ENCODE measurements at places on chromosomes 4 and X. TPM values are rescaled to one million over a fixed set of nuclear protein-coding genes. Genes with fewer than 3 reads are reported as not detected.

GRCh38 chr4:25859429-25860148, 3.2 kb downstream of the SEL1L3 start:
- no peak for DNase-seq

- no peak for DNase-seq
Observed at GRCh38 chr4:145890689-145891088, 47.9 kb downstream of the ZNF827 start.

GRCh38 chr4:74374561-74375327, 9.8 kb downstream of the EREG start:
- DNase-seq: peak; percentile 39

GRCh38 chr4:150033901-150034300, 44.3 kb upstream of the DCLK2 start:
- no peak for DNase-seq

GRCh38 chr4:648579-649292, 23.4 kb downstream of the PDE6B start:
- no peak for DNase-seq

DNA sequence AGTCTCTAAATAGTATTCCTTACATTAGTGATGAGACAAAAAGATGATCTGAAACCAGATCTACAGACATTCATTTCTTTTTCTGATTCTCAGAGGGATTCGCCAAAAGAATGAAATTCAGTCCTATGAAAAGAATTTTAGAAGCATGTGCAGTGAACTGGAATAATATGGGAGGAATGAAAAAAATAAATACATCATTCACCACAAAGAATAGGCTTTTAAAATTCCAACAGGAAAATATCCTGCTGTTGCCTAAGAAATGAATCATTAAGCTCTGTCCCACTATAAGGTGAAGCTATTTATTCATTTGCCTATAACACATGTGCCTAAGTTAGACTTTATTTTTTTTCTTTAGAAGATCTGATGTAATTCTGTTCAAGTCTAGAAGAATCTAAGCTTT, 165.9 kb downstream of the IL15 start:
- DNase-seq: no peak

DNA sequence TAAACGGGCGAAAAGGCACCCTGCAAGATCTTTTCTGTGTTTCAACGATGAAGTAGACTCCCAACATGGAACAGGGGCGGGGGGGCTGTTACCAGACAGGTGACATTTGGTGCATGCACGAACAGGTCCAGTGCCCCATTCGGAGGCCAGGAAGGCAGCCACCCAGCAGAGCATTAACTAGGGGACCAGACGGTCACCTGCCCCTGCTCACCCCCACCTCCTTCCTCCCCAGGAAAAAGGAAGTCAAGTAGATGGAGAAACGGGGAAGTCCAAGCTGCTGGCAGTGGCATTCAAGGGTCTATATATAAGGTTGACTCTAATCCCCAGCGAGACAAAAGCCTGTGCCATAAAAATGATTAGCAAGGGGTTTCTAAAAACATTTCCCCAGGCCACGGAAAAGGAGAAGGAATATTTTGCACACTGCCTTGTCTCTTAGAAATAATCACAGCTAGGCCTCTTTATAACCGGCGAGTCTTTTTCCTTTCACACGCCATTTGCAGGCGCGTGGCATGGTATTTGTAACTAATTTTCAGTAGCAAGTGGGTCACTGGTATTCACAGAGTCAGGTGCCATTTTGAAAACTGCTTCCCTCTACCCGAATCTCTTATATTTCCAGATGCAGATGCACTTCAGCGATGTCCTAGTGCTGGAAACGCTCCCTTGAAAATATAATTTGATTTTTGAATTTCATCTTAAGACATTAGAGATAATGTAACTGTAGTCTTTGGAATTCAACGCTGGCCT, 1.2 kb upstream of the TMSB4X start:
- no peak for DNase-seq

DNA sequence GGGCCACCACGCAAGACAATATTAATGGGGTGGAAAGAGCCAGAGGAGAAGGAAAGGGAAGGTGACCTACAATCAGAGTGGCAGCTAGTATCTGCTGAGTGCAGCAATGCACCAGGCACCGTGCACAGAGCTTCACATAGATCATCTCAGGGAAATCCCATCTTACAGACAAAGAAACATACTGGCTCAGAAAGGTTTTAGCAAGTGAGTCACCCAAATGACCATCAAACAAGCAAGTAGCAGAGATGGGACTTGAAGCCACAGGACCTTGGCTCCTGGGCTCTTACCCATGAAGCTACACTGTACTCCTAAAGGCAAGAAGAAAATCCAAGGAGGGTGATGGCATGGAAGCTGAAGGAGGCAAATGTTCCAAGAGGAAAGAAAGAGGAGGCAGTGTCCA, 6.8 kb downstream of the ANXA5 start:
- peak; percentile 67 for DNase-seq

- no peak for DNase-seq
Observed at GRCh38 chr4:172554588-172554987, 614.0 kb upstream of the GALNT7 start.

- no peak for DNase-seq
Observed at GRCh38 chr4:105206214-105206613, 59.5 kb downstream of the TET2 start.

DNA sequence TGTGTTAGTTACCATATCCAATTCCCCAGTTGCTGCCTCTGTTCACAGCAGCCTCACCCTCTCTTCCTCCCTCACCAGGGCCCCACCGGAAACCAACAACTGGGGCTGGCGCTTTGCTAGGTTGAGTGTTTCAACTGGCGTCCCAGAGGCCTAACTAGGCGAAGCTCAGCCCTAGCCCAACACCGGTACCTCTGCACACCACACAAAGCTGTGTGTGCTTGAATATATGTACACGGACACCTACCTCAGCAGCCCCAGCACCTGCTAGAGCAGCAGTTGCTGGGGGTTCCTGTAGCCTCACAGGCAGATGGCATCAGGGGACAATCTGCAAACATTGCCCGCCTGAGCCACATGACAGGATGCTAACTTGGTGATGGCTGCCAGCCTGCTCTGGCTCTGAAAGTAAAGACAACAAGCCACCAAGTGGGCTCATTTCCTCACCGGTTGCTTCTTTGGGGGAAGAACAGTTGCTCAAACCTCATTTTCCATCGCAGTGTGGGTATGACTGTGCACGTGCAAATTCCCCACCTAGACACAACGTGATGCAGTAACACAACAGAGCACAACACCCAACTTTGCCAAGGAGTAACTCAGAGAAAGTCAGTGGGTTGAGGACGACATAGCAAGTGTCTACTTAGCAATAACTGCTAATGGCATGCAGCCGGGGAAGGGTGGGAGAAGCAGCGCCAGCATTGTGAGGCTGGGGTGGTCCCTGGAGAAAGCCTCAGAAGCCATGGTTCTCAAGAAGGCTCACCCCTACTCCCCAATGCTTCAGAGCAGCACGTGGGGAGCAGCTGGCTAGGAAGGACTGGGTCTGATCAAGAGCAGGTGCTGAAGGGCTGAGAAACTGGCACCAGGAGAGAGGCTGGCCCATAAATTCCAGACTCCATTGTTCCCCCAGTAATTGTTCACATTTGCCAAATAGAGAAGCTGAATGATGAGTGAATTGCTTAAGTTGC, 139.5 kb downstream of the SH3KBP1 start:
- DNase-seq: no peak

GRCh38 chr4:112526061-112526460, 10.1 kb upstream of the NEUROG2 start:
- DNase-seq: peak; percentile 56

DNA sequence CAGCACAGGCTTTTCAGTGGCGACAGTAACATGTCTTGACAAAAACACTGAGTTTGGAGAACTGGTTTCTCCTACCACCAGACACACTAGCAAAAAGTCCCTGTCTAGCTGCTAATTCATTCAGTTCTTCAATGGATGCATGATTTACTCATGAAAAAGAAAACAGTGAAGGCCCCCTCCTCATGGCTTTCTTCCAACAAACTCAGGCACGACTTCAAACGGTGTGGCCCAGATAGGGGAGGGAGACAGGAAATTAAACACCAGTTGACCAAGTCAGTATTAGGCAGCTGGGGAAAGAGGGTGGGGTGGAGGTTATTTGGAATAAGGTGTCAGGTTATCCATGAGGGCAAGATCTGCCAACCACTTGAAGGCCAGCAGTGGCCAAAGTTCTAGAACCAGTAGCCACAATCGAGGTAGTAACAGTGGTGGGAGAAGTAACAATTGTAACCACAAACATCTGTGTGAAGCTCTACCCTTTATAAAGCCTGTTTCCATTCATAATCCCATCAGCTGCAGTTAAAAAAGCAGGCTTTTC, 60.2 kb downstream of the SEPSECS start:
- DNase-seq: no peak

DNA sequence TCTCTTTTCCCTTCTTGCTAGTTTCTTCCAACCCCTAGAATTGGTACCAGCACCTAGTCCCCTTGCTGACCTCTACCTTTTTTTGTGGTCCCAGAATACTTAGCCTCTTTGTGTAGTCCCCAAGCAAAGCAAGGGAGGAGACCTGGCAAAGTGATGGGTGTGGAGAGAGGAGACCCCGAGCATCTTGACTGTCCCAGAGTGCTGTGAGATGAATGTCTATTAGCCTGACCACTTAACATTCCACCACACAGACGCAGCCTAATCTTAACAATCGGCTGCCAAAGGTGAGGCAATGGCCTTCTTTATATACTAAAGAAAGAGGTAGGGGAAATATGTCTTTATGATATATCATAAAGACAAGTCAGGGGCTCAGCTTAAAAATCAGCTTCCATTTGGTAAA, 55.9 kb downstream of the TRIM2 start:
- DNase-seq: no peak

DNA sequence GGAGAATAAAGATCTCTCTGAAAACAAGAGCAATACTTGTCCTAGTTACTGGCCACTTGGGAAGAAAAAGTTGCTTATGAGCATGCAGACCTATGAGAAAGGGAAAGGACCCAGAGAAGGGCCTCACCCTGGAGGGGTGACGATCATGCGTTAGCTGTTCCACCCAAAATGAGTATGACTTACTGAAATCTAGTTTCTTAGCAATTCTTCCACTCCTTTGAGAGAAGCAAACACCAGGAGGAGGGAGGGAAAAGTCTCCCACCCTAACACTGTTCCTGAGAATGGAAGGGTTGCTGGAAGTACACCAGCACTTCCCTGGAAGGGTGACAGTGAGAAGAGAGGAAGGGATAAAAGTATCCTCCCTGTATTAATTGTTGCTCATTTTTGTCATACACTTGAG, 107.9 kb downstream of the ADGRL3 start:
- DNase-seq: no peak

NXF2 gene
- not detected for total RNA-seq

BEX5 gene
- not detected for total RNA-seq

SOX3 gene
- total RNA-seq: not detected

TMEM35A gene
- total RNA-seq: not detected

TEX13D gene
- total RNA-seq: not detected

CASP3 gene
- total RNA-seq: 46.5 TPM

GUCY1A1 gene
- total RNA-seq: not detected
